ENCODE measurements at places on chromosomes 1 and 21.

DNA sequence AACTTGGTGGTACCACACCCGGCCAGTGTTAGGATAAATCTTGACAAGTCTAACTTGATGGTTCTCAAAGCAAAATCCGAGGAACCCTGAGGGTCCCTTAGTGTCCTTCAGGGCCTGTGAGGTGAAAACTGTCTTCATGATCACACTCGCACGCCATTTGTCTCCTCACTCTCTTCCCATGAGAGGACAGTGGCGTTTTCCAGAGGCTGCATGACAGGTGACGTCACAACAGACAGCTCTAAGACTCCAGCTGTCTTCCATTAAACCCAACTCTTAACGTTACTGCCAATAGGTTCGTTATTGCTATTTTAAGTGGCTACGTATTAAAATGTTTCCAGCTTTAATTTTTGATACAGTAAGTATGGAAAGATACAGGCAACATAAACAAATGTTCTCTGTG is 13.8 kb downstream of the CFAP74 start:
- no peak for DNase-seq

DNA sequence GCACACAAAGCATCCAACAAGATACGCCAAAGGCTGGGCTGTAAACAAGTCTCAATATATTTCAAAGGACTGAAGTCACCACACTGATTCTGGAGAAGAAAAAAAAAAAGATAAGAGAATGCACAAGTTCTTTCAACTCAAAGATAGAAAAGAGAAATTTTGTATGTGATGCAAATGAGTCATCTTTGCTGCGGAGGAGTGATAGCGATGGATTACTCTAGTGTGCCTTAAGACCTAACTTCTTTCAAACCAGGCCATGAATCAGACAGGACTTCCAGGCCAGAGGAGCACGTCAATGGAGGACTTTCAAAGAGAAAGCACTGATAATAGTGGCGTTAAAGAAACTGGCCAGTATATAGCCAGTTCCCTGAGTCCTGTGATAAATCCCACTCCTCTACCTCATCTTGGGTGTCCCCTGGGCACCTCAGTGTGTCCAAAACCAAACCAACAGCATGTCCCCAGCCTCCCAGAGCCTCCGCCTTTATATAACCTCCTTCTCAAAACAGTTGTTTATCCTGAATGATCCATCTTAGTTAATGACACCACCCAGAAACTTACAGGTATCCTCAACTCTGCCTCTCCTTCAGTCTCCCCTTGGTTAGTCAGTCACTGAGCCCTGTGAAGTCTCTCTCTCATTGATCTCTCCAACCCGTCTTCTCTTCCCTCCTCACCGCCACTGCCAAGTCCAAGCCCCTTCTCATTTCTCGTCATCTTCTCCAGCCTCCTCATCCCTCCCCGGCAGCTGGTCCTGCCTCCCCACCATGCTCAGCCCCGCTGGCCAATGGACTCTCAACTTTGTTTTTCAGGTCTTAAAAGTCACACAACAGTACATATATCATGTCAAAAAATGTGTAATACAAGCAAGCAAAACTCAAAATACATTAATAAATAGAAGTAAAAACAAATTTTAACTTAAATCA is 47.2 kb upstream of the IFFO2 start:
- no peak for DNase-seq

- no peak for DNase-seq
These were observed 465.8 kb downstream of the DSCAM start for GRCh38 chr21:40381111-40381510.

- no peak for DNase-seq
These were observed 74.0 kb upstream of the GALNT2 start for GRCh38 chr1:229993060-229993459.

DNA sequence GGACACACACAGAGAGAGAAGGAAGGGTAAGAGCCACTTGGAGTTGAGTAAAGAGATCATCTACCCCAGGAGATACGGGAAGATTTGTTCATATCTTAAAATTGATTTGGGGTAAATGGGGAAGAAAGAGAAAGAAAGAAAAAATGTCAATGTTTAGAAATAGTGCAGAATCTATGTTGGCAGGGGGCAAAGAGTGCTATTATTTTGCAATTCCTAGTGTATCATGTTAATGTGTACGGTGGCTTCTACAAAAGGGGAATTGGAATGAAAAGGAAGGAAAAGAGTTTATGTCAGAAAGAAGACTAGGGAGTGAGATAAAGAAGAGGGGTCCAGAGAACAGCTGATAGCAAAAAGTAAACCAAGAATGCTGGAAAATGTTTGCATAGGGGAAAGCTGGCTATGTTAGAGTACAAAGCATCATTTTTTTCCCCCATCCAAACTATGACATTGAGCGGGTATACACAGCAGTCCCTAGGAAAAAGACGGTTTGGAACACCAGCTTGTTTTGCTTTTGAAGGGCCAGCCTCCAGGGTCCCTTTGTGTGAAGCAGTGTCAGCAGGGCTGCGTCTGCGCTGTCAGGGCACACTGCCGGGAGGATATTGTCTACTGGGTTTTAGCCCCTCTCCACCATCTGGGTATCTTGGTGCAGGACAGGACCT is 10.8 kb downstream of the LRRC8D start:
- no peak for DNase-seq

DNA sequence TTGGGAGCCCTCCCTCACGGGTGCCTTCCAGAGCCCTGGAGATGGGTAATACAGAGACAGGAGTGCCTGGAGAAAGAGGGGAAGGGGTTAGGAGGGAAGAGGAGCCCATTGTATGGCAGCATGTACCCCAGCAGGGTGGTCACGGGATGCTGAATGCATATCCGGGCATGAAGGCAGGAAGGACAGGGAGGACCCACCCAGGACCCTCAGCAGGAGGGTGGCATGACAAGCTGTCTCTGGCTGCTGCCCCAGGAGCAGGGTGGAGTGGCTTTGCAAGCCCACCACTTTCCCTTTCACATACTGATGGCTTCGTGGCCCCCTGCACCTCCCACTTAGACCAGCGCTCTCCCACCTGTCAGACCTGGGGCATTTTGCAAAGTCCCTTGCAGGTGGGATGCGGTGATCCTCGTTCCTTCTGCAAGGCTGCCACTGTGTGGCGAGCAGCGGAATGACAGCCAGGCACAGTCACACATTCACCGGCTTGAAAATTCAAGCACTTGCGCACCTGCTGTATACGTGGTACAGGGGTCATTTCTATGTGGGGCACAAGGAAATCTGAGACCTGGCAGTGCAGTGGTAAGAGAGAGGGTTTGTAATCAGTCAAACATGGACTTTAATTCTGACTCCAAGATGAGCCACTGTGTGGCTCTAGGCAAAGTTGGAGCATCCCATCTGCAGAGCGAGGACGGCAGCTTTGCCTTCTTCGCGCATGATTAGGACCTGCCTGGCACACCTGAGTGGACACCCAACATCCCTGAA is 53.2 kb upstream of the TMEM51 start:
- DNase-seq = no peak

DNA sequence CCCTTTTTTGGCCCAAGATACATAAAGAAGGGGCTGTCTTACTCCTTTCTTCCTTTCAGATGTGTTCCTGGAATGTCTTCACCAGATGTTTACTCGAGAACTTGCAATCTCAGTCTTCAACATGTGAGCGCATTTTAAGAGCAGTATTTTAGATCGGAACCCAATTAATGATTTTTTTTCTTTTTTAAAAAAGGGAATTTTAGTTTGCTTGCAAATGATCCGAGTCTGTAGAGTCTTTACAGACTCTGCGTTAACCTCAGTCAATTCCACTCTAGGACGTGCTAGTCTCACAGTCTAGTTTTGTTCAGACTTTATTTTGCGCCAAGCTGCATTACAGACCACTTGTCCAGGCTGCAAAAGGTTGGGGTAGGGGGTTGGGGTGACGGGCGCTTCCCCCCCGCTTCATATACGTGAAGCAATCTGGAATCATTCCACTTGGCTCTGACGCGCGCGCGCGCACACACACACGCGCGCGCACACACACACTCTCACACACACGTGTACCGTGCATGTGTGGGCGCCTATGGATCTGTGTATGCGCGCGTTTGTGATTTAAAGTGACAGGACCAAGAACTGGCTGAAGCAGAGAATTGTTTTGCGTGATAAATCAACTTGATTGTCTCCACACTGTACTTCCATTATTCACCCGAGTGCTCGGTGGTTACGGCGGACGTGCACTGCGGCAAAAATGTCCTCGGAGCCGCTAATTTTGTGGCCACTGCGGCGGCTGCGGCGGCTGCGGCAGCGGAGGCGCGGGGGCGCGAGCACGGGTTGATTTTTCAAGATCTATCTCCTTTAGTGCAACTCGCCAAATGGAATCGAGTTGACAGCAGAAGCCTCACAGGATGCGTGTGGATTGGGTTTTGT is 25.6 kb upstream of the NFIA start:
- no peak for DNase-seq

DNA sequence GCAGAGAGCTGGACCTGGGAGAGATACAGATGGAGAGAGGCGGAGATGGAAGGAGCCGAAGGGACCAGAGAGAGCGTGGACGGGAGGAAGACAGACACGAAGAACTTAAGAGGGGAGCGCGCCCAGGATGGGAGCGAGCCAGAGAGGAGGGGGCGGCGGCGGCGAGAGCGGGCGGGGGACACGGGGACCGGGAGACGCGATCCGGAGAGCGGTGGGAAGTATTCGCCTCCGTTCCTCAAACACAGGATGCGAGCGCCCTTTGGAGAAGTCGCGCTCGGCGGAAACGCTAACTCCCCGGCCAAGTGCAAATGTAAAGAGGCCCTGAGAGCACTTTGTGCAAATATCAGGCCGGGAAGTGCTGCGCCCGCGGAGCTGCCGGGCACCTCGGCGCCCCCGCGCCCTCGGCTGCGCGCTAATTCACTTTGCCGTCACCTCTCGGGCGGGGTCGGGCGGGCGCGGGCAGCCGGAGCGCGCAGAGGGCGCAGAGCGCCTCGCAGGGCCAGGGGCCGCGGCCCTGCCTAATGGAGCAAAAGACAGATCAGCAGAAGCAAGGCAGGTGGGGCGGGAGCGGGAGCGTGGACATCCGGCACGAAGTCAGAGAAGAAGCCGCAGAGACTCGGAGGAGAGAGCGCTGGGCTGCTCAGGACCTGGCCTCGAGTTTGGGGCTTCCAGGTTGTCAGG is 281.2 kb downstream of the RRAGC start:
- DNase-seq = no peak

GRCh38 chr21:45845770-45846090 is 135.8 kb upstream of the COL6A1 start:
- DNase-seq = no peak

DNA sequence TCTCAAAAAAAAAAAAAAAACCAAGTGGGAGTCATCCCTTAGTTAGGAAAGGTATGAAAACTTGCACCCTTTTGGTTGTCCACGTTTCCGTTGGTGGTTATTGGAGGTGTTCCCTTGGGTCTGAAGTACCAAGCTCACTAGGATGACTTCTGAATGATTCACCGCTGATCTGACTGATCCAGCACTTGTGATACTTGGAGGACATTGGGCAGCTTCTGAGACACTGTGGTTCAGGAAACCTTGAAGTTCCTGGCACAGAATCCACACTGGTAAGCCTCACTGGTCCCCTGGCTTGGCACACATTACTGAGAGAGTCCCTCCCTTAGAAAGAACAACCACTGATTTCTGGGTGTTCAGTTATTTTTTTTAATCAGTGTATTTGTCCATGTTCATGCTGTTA is 91.9 kb downstream of the RYR2 start:
- DNase-seq = no peak

GRCh38 chr1:200877010-200877409 is 4.2 kb downstream of the GPR25 start:
- no peak for DNase-seq

GRCh38 chr1:22207511-22208267 is 64.8 kb upstream of the WNT4 start:
- DNase-seq = no peak

DNA sequence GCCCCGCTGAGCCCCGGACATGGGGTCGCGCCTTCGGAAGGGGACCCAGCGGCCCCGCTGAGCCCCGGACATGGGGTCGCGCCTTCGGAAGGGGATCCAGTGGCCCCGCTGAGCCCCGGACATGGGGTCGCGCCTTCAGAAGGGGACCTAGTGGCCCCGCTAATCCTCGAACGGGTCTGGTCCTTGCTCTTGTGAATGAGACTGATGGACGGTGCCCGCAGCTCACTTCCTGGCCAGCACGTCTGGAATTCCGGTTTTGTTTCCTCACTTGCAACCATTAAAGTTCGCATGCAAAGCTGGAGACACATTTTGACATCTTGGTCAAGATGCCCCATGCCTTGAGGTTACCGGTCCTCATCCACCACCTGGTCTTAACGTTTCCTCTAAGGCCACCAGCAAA is 5.6 kb downstream of the WRAP73 start:
- DNase-seq = no peak

- DNase-seq = no peak
These were observed 17.6 kb upstream of the TNFRSF1B start for GRCh38 chr1:12148958-12149790.

GRCh38 chr1:219121679-219122078 is 52.0 kb upstream of the LYPLAL1 start:
- DNase-seq = no peak

DNA sequence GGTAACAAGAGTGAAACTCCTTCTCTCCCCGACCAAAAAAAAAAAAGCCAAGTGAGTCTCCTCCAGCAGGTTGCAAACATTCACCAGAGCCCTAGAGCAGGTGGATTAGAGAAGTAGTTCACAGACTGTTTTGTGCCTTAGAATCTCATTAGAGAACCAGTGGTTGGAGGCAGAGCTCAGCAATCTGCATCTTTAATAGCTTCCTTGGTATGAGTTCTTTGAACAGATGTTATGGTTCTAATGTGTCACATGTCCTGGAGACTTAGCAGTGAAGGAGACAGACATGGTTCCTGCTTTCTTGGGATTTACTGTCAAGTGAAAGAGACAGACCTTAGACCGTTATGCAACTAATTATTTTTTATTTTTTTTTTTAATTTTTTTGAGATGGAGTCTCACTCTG is 26.8 kb downstream of the SESN2 start:
- no peak for DNase-seq

DNA sequence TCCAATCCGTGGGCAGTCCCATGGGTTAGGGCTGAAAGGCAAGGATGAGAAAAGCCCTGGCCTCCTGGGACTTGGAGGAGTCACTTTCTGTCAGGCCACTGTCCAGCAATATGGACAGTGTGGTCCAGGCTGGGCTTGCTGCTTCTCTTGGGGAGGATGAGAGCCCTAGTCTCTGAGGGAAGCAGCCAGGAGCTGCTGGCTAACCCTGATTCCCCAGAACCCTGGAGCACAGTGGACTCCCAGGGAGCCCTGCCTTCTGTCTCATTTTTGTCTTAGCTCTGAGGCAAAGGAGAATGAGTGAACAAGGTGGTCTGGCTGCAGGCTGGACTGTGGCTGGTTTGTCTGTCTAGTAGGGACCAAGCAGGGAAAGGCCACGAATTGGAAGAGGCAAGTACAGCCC is 23.8 kb upstream of the EDN2 start:
- no peak for DNase-seq

- DNase-seq = peak; percentile 59
These were observed 2.8 kb upstream of the FAM131C start for GRCh38 chr1:16076031-16076864.

DNA sequence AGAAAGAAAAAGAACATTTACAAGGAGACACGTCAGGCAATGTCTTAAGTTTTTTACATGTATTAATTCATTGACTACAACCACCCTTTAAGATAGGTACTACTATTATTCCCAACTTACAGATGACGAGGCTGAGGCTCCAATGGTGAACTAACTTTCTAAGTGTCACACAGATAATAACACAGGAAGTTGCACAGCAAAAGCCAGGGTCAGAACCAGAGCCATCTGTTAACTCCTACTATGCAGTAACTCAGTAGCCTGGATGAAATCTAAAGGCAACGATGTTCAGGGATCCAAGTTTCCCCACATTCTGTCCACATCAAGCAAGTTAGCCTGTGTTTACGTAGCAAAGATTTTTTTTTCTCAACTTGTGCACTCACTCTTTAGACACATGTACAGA is 371.7 kb downstream of the PTPRC start:
- DNase-seq = no peak
